Esophagus squamous epithelium (tissue), 5 donors: ENCODE measurements at places on chromosomes 4 and X.

- no peak for DNase-seq
These were observed 392.9 kb downstream of the UNC5C start for GRCh38 chr4:95155759-95156451.

GRCh38 chr4:183344523-183345255, 22.5 kb upstream of the CLDN24 start:
- DNase-seq = no peak

DNA sequence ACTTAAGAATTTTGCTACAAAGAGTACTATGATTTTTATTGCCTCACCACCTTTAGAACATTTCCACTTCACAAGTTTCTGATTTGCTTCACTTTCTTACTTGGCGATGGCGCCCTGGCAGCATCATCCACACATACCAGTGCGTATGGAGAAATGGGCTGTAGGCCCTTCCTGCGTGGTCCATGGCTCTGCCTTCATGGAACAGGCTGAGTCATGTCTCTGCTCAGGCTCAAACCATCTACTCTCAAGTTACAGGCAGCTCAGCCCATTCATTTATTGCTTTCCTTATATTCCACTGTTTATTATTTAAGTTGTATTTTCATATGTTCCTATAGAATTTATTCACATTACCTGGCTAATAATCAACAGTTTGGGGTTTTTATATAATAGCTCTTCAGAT, 21.1 kb downstream of the CASP3 start:
- DNase-seq = no peak

- no peak for DNase-seq
These were observed 35.0 kb downstream of the CLDN2 start for GRCh38 chrX:106955004-106955772.

GRCh38 chr4:124428648-124429047, 283.9 kb downstream of the ANKRD50 start:
- DNase-seq = no peak

GRCh38 chr4:122403861-122404260, 25.1 kb downstream of the ADAD1 start:
- DNase-seq = no peak

- no peak for DNase-seq
These were observed 136.5 kb downstream of the RNF150 start for GRCh38 chr4:140996766-140997165.
